ENCODE measurements at places on chromosomes 5 and 9.

DNA sequence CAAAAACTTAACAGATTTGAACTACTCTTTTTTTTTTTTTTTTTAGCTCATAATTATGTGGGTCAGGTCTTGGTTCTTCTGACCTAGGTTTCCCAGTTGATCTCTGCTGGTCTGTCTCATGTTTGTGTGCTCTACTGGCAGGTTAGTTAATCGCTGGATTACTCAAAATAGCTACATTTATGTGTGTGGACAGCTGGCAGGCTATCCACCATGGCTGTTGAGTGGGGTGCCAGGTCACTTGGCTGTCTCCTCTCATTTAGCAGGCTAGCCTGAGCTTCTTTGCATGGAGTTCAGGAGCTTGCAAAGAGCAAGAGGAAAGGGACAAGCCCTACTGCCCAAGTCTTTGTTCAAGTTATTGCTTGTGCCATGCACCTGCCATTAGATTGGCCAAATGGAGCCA lies 9.3 kb downstream of the ADCY2 start:
- no peak for DNase-seq

GRCh38 chr5:119022017-119022745 lies 33.8 kb upstream of the DTWD2 start:
- peak; percentile 27 for DNase-seq

DNA sequence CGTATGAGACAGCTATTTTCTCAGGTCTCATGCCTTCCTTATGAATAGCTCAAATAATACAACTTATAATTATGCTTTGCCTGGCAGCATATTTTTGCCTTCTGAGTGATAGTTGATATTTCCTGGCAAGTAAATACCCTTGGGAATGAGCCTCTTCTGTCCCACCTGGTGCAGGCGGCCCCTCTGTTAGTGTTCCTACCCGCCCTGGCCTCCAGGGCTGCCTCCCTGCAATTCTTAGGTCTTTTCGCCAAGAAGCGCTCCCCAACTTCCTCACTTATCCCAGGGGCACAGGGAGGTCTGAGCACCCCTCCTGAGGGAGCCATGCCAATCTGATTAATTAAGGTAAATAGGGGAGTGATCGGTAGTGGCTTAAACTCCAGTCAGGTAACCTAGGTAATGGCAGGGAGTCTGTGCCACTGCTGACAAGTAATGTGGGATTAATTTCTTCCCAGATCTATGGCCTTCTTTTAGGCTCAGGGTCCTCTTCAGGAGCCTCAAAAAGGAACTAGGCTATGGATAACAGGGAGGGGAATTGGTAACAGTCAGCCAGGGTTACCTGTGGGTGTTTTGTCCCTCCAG lies 81.5 kb downstream of the GALNT10 start:
- no peak for DNase-seq

DNA sequence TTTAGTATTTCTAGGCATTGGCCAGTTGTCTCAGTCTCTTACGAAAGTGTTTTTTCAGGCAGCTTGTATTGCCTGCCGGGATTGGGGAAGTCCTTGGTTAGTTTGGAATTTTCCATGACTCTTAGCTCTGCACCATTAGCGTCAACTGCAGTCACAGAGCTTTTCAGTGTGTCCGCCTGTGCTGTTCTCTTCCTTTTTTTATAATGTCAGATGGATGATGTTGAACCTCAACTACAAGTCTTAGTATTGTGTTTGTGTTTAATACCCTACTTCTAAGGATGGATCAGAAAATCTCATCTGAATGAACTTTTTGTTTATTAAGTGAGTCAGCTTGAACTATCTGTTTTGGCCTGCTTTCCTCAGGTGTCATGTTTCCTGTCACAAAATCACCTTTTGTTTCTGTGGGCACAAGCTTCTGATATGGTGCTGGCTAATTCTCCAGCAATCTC lies 33.1 kb downstream of the ATP6V0E1 start:
- DNase-seq = peak; percentile 79

GRCh38 chr5:39424736-39425637 lies at the start of gene DAB2:
Gene DAB2 (minus strand): TSS chr5:39424980. CDS start chr5:39394320, 30,660 bp downstream.
- peak; percentile 65 for DNase-seq

Data from COLO829 (cell line).